ENCODE measurements at places on chromosomes 11 and 22.

DNA sequence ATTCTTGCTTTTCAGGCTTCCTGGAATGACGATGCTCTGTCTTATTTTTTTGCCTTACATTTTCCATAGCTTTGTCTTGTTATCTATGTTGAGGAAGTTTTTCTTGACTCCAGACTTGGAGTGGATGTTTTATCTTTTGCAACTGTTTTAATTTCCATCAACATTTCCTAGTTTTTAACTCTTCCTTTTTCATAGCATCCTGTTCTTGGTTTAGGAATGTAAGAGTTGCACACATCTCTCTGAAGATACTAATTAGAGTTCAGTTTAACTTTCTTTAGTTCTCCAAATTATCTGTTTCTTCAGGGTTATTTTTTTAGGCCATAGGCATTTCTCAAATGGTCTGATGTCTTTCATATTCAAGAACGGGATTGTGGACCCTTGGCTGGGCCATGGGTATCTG lies 10.4 kb downstream of the CLDN5 start:
- no peak for DNase-seq

DNA sequence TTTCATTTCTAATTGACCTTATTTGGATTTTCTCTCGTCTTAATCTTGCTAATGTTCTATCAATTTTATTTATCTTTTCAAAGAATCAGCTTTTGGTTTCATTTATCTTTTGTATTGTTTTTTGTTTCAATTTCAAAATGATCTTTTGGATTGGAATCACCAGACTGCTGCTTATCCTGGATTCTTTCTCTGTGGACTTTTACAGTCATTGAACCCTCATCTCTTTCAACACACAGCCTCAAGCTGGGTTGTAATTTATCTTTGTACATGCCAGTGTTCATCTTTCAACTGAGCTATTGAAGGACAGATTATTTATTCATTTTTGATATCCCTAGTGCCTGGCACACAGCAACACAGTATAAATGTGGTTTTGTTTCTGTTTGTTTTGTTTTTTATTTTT lies 195.9 kb downstream of the ARHGAP42 start:
- DNase-seq: no peak

DNA sequence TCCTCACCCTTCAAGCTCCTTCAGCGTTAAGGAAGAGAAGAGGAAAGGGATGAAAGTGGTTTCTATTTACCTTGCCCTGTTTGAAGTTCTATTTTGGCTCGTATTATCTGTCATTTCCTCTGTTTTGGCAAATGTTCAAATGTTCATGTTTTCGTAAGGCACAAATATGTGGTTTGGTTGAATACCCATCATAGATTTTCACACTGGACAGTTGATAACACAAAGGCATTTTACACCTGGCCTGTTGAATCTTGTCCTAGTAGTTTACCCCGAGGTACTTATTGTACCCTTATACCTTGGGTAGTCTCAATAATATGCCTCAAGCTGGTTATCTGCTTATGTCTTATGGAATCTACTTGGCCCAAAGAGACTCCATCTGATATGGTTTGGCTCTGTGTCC lies 706.9 kb downstream of the METTL15 start:
- DNase-seq: no peak

DNA sequence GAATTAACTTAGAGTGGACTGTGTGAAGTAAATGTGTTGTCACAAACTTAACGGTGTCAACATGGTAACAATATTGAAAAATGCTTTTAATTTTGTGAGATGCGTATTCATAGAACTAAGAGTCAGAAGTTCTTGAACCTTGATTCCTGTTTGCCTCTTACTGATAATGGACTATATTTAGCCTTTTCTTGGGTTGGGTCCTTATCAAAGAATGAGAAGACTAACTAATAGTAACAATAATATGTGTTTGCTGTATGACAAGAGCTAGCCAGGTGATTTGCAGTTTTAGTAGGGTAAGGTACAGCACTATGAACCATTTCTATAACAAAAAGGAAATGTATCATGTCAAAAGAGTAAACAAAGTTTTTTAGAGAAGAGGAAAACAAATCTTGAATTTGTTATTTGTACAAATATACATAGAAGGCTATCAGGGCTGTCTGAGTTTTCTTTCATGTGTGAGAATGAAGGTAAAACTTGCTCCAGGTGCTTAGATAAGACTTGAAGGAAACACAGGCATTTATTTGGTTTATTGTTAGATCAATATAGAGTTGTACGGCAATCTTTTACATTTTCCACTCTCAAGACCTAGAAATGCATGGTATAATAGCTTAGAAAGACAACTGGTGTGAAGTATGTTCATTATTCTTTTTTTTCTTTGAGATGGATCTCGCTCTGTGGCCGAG lies 74.1 kb downstream of the PACS1 start:
- no peak for DNase-seq

DNA sequence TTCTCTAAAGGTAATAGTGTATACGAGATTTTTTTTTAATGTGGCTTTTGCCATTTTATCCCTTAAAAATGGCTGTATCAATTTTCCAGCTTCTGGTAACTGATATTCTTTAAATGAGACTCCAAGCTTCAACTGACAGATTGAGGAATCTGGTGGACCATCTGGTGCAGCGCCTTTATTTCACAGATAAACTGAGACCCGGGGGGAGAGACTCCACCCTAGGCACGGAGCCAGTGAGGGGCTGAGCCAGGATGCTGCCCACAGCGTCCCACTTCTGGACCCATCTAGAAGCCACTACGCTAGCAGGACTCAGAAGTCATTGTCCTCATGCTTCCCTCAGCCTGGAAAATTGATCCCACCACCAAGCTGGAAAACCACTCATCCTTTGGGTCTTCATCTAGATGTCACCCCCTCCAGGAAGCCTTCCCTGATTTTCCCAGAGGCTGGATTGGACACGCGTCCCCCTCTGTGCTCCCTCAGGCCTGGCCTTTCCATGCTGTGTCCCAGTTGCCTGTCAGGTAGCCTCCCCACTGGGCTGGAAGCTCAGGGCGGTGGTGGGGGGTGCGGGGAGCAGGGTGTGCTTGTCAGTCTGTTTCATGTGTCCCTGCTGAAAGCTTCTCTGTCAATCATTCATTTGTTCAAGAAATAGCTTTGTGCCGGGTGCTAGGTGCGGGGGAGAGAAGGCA lies 12.3 kb upstream of the CD5 start:
- DNase-seq: no peak

GRCh38 chr22:24592851-24593558 lies at the start of gene LRRC75B:
LRRC75B (minus strand) TSS chr22:24593073; CDS start chr22:24593039, 34 bp downstream.
- DNase-seq: peak; percentile 96

DNA sequence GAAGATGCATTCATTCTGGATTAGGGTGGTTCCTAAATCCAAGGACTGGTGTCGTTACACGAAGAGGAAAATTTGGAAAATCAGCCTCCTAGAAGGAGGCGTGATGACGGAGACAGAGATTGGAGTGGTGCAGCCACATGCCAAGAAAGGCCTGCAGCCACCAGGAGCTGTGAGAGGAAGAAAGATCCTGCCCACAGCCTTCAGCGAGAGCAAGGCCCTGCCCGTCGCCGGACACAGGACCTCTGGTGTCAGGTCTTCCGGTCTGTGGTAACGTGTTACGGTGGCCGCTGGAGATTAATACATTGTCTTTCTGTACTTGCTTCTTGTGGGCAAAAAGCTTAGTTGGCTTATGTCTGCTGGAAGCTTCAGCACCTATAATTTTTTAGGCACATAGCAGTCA lies 1045.8 kb downstream of the BRD1 start:
- no peak for DNase-seq

- no peak for DNase-seq
These were observed 450.0 kb upstream of the CCDC179 start for GRCh38 chr11:23310276-23310675.

GRCh38 chr11:113311536-113311935 lies 2.8 kb upstream of the TTC12 start:
- no peak for DNase-seq

DNA sequence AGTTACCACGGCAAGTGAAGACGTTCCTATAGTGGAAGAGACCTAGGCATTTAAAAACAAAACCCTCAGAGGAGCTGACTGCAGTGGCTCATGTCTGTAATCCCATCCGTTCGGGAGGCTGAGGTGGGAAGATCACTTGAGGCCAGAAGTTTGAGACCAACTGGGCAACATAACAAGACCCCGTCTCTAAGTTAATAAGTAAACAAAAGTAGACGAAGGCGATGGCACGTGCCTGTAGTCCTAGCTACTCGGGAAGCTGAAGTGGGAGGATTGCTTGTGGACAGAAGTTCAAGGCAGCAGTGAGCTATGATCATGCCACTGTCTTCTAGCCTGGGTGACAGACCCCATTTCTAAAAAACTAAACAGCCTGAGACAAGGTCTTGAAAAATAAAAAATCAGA lies 3.8 kb upstream of the ADSL start:
- no peak for DNase-seq

DNA sequence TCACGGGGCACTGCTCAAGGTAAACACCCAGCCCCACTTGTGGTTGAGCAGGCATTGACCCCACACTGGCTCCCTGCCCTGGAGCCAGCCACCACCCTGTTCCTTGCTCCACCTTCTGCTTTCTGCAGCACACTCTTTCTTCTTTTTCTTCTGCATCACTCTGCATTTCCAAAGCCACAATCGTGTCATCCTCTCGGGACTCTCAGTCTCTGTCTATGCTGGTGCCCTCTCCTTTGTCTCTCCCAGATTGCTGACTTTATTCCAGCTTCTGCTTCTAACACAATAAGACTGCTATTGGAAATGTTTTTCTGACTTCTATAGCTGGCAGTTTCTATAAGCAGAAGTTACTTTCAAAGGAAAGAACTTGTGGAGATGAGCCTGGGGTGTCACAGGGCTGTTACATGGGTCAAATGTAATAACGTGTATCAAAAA lies 14.4 kb downstream of the GRAP2 start:
- no peak for DNase-seq

- no peak for DNase-seq
These were observed 15.1 kb downstream of the JHY start for GRCh38 chr11:122897606-122898210.

DNA sequence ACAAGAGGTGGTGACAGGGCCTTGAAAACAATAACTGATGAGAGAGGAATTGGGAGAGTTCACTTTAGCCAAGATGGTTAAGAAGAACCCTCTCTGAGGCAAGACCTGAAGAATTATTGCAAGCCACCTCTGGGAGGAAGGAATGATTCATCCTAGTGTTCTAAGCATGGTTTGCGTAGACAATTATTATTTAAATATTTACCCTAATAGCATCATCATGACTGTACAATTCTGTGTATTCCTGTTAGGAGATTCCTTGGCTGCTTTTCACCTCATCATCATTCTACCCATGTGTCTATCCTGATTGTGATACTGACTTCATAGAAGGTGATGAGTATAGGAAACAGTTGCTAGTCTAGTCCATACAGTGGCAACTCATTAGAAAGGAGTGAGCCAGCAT lies 264.4 kb downstream of the DDX10 start:
- no peak for DNase-seq

DNA sequence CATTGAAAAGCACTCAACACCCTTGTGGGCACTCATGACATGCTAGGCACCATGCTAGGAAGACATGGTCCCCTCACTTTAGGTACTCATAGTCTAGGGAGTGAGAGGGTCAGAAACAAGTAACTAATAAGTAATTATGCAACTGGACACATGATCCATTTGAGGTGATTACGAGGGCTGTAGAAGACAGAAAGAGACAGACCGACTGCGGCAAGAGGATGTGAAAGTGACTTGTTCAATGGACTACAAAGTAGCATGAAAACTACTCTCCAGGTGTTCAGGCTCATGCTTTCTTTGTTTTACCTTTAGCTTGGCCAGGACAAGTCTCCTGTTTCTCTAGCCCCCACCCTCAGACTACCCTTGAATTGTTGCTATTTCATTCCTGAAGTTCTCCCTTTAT lies 310.8 kb upstream of the SORL1-AS1 start:
- no peak for DNase-seq

DNA sequence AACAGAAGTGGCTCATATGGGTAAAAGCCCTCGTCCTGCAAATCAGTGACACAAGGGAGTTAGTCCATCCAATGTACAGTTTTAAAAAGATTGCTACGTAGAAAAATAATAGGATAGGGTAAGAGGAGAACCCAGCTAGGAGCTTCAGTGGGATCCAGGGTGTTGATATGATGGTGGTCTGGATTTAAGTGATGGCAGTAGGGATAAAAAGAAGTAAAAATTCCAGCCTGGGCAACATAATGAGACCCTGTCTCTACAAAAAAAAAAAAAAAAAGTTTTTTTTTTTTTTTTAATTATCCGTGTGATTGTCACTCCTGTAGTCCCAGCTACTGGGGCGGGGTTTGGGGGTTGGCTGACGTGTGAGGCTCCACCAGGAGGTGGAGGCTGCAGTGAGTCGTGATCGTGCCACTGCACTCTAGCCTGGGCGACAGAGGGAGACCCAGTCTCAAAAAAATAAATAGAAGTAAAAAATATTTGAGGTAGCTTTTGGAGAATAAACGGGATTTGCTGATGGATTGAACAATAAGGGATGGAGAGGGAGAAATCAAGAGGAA lies 7.0 kb upstream of the L3MBTL2 start:
- peak; percentile 38 for DNase-seq

GRCh38 chr22:22993184-22993583 lies 77.1 kb upstream of the GNAZ start:
- DNase-seq: no peak

GRCh38 chr22:46354176-46354992 lies 18.9 kb downstream of the TRMU start:
- DNase-seq: no peak

DNA sequence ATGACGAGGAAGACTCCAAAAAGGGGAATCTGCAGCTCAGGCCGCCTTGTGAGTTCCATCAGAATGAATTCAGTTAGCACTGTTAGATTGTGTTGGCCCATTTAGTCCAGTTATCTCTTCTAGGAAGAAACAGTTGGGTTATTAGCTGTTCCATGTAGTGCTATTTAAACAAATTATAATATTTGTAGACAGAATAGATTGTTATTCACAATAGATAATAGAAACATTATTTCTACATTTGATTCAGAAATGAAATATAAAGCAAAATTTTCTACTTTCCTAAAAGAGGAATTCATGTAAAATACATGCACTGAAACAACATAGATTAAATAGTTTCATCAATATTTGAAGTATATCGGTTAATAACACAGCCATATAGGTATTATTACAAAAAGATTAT lies at the start of gene OR8K5:
TSS of gene OR8K5 (minus strand) at position 101 of the 400 bp plus-strand sequence. CDS start at position 101, 0 bp downstream.
- no peak for DNase-seq

- DNase-seq: no peak
These were observed 14.5 kb upstream of the MMP20 start for GRCh38 chr11:102639656-102640055.
